Esophagus squamous epithelium (tissue), 5 donors: ENCODE measurements at places on chromosomes 11 and 22. TPM values are rescaled to one million over a fixed set of nuclear protein-coding genes. Genes with fewer than 3 reads are reported as not detected.

DNA sequence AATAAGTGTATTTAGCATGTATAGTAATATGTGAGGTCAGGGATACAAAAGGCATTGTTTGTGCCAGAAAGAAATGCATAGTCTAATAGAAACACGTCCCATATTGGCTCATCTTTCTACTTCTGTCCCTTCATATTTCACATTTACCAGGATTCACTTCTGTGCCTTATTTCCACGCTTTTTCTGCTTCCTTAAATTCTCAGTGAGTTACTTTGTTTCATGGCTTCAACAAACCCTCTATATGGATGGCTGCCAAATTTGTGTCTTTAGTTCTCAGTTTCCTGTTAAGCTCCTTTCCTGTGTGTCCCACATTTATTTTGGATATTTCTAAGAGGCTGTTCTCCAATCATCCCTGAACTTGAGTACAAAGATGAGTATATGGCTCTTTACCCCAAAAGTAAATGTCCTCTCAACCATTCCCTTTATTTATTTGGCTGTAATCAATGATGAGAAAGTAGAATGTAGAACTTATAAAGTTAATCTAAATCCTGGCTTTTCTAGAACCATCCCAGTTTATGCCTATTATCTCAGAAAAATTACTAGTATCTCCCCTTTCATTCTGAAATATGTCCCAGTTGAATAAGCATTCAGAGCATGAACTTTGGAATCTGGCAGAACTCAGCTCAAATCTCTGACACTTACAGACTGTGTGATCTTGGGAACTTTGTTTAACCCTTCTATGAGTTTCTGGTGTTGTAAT, 23.5 kb downstream of the OR8B12 start:
- DNase-seq: no peak

GRCh38 chr22:47046411-47047065, 284.1 kb downstream of the TBC1D22A start:
- no peak for DNase-seq

DNA sequence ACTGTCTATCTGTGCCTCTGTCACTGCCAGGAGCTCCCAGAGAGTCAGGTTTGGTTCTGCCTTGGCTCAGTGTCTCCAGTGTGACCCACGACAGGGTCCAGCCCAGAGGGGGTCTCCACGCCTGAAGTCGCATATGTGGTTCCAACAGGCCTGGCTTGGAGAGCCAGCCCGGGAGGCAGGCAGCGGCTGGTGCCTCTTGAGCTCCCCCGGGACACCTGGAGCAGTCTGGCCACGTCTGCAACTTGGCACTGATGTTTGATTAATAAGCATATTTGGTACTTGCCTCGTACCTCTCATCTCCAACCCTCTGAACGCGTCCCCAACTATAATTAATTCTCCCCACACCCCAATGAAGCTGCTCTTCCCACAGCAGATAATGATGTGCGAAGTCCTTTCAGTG, 31.7 kb upstream of the SHISAL1 start:
- DNase-seq: no peak

KCNJ1 gene
- total RNA-seq: under 0.01 TPM

- DNase-seq: no peak
Observed at GRCh38 chr22:35708917-35709316, 8.8 kb upstream of the APOL5 start.

- no peak for DNase-seq
Observed at GRCh38 chr11:24496736-24497725, at the start of gene LUZP2. TSS of gene LUZP2 (plus strand) at chr11:24497053.

GRCh38 chr11:79113054-79113690, 327.7 kb downstream of the TENM4 start:
- no peak for DNase-seq

IRAG1 gene
- 5.9 TPM for total RNA-seq

- no peak for DNase-seq
Observed at GRCh38 chr11:16121853-16122252, 234.5 kb downstream of the SOX6 start.

DNA sequence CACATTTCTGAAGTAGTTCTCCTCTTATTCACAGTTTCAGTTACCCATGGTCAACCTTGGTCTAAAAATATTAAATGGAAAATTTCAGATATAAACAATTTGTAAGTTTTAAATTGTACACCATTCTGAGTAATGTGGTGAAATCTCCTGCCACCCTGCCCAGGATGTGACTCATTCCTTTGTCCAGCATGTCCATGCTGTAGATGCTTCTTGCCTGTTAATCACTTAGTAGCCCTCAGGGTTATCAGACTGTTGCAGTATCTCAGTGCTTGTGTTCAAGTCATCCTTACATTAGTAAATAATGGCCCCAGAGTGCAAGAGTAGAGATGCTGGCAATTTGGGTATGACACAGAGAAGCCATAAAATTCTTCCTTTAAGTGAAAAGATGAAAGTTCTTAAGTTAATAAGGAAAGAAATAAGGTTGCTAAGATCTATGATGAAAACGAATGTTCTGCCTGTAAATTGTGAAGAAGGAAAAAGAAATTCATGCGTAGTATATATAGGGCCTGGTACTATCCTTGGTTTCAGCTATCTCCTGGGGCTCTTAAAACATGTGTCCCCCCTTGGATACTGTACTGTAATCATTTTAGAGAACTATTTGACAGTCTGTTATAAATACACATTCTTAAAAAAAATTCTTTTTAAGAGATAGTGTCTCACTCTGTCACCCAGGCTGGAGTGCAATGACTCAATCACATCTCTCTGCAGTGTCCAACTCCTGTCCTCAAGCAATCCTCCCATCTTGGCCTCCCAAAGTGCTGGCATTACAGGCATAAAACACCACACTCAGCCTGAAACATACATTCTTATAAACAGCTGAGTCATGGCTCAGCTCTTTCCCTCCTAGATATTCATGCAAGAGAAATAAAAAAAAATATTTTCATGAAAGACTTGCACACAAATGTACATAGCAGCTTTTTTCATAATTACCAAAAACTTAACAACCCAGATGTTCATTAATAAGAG, 31.3 kb downstream of the MTNR1B start:
- no peak for DNase-seq

DNA sequence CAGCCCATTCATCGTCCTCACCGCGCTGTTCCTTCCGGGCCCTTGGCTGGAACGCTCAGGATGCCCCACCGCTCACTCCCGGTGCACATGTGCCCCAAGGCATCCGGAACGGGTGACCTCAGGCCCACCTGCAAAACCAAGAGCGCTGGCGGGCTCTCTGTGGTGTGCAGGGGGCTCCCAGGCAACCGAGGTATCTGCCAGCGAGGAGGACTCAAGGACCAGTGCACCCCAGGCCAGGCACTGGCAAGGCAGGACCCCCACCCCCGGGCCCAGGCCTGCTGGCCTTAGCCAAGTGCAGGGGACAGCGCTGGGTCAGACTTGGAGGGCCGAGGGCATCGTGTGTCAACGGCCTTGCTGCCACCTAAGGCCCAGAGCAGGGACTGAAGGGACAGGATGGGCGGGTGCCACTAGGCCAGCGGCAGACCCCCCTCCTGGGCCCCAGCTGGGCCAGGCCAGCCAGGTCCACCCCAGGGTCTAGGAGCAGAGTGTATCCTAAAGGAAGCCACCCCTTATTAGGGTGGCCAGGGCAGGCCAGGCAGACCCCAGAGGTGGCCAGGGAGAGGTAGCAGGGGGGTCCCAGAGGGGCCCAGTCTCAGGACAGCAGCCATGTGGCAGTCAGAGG, 8.5 kb downstream of the TNNT3 start:
- DNase-seq: no peak

GRCh38 chr11:60133917-60134316, 45.5 kb downstream of the MS4A2 start:
- no peak for DNase-seq
